ENCODE measurements at places on chromosomes 2 and 18.

- DNase-seq, result no peak
Observed at GRCh38 chr2:88148929-88149438, 21.1 kb upstream of the FABP1 start.

GRCh38 chr18:5288517-5288935 lies 7.0 kb downstream of the ZBTB14 start:
- DNase-seq, result no peak

- no peak for DNase-seq
Observed at GRCh38 chr2:105937498-105938097, 192.9 kb downstream of the NCK2 start.

DNA sequence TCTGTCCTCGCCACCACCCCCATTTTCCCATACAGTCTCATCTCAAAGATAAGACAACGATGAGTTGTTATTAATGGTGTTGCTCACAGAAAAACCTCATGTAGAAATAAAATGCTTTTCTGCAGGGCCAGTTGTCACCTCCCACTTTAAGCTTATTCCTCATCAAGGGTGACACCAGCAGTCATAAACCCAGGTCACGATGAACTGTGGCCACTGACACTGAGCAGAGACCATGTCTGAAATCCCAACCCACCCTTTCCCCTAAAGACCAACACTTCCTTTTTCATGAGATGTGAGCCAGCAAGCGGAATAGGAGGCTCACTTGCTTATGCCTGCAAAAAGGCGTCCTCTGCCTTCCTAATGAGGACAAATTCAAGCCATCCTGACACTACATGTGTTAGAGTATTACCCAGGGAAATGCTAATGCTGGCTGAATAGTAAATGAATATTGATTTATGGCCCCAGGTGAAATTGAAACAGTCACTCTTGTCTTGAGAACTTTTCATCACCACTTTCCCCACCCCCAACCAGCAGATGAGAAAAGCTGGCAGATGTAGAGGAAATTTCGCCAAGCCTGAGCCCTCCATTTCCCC lies 228.4 kb downstream of the MGAT5 start:
- no peak for DNase-seq

DNA sequence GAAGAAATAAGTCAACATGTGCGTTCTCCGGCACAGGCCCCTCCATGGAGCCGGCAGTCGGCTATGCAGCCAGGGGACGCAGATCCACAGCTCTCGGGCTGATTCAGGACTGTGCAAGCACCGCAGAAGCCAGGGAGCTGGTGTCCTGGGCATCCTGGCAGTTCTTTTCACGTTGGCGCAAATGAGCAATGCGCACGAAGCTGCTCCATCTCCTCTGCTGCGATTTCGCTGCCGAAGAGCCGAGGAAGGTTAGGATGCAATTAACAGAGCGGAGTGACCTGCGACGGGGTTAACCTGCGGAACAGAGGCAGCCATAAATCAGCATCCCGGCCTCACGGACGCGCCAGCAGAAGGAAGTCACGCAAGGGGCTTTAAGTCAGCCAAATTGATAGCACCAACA lies 107.1 kb upstream of the POU3F3 start:
- no peak for DNase-seq

- DNase-seq, result no peak
Observed at GRCh38 chr2:170847716-170848115, 31.0 kb downstream of the GAD1 start.

- DNase-seq, result no peak
Observed at GRCh38 chr2:106921451-106921850, 35.5 kb upstream of the ST6GAL2 start.

GRCh38 chr2:228374741-228375140 lies 193.3 kb upstream of the SPHKAP start:
- no peak for DNase-seq

- no peak for DNase-seq
Observed at GRCh38 chr2:71782323-71782722, 329.0 kb downstream of the DYSF start.

DNA sequence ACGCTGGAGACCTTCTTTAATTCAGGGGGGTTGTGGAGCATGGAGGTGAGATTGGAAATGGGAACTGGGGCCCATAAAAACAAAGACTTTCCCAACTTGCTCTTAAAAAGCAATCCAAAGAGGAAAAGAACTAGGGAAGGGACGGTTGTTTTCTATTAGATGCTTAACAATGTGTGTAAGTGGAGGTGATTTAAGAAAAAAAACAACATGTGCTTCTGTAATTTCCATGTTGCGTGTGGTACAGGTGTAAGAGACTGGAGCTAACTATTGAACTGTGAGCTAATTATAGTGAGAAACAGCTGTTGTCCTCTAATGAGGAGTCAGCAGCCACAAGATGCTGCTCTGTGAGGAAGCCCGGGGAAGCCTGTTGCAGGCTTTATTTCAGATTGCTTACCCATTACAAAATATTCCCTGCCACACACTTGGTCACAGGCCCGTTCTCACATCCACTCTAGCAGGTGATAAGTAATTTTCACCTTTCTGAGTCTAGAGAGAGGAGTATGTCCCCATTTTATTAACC lies 280.6 kb upstream of the PARD3B start:
- DNase-seq, result no peak

DNA sequence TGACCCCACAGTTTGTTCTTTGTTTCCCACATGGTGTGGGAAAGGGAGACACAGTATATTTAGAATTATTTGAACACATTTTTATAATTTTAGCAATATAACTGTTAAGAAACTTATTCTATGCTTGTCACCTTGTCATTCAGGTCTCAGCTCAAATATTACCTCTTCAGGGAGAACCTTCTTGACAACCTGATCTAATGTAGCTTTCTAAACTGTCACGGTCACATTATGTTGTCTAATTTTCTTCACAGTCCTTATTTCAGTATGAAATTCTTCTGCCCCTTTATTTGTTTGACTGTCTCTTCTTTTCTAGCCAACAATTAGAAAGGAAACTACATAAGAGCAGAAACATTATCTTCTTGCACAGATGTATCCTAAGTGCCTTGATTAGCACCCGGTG lies 304.3 kb upstream of the PARD3B start:
- no peak for DNase-seq

- DNase-seq, result no peak
Observed at GRCh38 chr18:23227726-23228070, 92.4 kb downstream of the CABLES1 start.

GRCh38 chr18:7254163-7254562 lies 23.3 kb downstream of the LRRC30 start:
- no peak for DNase-seq

- DNase-seq, result no peak
Observed at GRCh38 chr2:11370377-11371091, 26.1 kb upstream of the ROCK2 start.

GRCh38 chr2:231191896-231192872 lies 6.2 kb upstream of the ARMC9 start:
- peak; percentile 64 for DNase-seq

- peak; percentile 29 for DNase-seq
Observed at GRCh38 chr2:237026981-237027711, 58.5 kb upstream of the COPS8 start.

DNA sequence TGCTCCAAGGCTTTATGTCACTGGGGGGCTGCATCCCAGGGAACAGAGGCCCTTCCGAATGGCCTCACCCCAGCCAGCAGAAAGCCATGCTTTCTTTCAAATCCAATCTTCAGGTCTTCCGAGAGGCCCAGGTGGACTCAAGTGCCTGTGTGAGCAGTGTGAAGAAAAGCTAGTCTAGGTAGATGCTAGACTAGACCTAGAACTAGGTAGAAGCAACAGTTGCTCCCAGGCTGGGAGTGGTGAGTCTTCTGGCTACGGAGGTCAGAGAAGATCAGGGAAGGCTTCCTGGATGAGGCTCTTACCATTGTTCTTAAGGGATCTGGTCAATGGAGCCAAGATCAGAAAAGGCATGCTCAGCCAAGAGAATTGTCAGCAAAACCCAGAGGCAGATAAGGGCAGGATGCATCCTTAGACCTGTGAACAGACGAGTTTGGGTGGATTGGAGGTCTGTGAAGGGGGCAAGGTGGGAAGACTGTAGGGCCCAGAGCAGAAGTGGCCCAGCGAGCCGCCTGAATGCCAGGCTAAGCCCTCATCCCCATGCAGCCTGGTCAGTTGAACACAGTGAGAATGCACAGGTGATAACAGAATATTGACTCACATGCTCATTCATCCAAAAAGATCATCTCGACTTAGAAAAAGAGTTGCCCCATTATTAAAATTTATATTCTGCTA lies 110.8 kb downstream of the SMAD7 start:
- DNase-seq, result no peak

GRCh38 chr2:202521470-202521869 lies 113.3 kb upstream of the FAM117B start:
- DNase-seq, result no peak

DNA sequence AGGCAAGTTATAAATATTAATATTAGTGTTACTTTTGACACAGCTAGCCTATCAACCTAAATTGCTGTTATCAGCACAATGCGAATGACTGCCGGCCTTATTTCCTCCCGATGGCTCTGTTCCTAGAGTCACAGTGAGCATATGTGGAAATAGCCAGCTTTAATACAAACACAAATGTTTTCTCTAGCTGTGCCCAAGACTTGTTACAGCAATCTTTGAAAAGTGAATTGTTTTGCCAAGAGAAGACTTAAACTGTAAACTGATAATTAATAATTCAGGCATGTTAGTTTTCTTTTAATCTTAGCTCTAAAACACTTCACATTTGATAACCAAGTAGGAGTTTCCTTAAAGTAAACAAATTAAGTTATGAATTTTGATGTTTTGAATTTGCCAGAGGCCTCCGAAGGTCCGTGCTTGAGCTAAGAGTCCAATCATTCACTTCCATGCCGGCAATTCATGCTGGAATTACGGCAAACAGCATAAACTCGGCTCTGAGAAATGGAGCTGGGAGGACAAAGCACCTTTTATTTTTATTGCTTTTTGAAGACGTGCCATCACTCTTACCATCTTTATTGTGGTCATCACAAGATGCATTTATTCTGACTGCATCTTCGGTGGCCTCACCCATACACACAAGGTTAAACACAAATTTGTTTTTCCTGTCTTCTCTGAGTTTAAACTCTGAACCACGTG lies 184.5 kb upstream of the CWC22 start:
- DNase-seq, result no peak

- DNase-seq, result no peak
Observed at GRCh38 chr2:71880846-71881610, 266.6 kb downstream of the CYP26B1 start.

GRCh38 chr2:59888015-59888414 lies 665.4 kb downstream of the BCL11A start:
- DNase-seq, result peak; percentile 13

DNA sequence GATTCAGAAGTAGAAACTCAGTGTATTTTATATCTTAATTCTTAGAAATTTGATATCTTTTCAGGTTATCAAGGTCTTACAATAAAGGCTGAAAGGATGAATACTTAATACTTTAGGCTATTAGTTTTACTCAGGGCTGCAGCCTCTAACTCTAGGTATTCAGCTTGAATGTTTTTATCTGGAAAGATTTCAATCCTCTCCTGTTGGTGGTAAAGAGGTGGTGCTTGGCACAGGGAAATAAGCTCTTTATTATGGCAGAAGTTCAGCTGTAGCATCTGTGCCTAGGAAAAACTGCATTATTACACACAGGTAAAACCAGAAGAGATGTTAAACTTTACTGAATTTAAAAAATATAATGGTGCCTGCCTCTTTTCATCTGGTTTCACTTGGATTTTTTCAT lies 11.1 kb downstream of the ACVR2A start:
- DNase-seq, result no peak
